ENCODE measurements at places on chromosomes 2 and 18.

DNA sequence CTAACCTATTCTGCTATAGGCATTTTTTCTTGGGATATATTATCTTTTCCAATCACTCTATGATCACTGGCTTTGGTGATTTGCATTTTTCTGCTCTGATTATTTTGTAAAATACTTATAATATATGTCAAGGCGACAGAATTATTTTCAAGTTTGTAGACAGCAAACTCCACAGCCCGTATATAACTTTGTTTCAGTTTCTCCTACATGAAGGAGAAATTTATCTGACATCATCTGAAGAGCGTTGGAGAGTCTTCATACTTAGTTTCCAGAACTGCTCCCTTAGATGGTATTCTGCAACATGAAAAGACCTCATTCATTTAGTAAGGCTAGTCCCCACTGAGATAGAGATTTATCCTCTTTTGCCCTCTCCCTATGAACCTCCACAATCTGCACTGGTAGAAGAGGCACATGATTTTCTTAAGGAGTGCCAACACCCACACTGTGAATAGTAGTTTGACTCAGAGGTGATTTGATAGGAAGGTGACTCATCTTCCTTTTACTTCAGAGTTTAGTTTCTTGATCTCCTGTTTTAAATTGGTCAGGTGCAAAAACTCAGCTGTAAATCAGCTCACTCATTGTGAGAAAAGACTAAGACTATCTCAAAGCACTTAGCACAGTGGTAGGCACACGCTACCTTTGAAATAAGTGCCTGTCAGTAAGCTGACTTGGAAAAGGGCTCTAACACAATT, 1848.6 kb upstream of the CELF4 start:
- DNase-seq: no peak

- DNase-seq: no peak
These were observed 1.7 kb downstream of the PNKD start for GRCh38 chr2:218271865-218272530.

DNA sequence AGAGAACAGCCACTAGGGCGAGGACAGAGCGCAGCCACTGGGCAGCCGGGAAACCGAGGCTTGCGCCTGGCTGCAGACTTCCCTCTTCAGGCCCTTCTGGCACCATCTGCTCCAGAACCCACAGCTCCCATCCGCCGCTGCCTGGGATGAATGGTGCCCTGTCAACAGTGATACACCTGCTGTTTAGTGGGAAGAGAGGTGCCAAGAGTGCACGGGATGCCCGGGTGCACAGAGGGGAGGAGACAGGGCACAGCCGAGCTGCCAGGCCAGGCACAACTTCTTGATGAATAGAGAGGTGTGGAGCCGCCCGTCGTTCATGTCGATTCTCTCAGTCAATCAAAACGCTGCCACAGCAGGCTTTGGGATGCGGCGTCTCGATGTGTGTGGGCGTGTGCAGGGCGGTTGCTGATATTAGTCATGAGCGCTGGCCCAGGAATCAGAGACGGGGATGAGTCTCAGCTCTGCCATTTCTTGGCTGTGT, 39.5 kb downstream of the RRM2 start:
- DNase-seq: no peak

- DNase-seq: no peak
These were observed 49.7 kb downstream of the TNS1 start for GRCh38 chr2:217953011-217953481.
